Right renal cortex interstitium (tissue), 3 donors: ENCODE measurements at places on chromosomes 4 and X.

GRCh38 chrX:42577936-42578470 is 200.0 kb downstream of the PPP1R2C start:
- no peak for DNase-seq

- no peak for DNase-seq
These were observed 101.7 kb downstream of the CHIC2 start for GRCh38 chr4:53962516-53963225.

DNA sequence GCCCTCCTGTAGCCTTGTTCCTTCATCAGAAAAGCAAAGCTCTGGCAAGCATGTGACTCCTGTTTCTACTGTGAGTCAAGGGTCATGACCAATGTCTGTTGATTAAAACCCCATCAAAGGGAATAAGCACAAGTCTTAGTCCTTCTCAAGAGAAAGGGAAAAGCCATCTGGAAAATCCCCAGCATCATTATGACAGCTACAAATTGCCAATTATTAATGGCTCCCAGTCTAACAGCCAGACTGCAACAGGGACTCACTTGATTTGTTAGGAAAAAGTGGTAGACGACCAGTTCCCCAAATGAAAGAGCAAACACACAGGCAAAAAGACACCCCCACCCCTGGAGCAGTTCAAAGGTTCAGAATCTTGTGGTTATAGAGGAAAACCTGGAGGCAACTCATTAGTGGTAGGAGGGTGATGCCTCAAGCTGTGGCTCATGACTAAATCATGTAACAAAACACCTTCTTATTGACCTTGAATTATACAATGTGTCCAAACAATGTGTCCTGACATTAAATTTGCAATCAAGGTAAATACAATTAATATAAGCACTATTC is 315.7 kb downstream of the HNRNPD start:
- no peak for DNase-seq

- DNase-seq, result no peak
These were observed 149.7 kb upstream of the ANKRD50 start for GRCh38 chr4:124862261-124862660.

DNA sequence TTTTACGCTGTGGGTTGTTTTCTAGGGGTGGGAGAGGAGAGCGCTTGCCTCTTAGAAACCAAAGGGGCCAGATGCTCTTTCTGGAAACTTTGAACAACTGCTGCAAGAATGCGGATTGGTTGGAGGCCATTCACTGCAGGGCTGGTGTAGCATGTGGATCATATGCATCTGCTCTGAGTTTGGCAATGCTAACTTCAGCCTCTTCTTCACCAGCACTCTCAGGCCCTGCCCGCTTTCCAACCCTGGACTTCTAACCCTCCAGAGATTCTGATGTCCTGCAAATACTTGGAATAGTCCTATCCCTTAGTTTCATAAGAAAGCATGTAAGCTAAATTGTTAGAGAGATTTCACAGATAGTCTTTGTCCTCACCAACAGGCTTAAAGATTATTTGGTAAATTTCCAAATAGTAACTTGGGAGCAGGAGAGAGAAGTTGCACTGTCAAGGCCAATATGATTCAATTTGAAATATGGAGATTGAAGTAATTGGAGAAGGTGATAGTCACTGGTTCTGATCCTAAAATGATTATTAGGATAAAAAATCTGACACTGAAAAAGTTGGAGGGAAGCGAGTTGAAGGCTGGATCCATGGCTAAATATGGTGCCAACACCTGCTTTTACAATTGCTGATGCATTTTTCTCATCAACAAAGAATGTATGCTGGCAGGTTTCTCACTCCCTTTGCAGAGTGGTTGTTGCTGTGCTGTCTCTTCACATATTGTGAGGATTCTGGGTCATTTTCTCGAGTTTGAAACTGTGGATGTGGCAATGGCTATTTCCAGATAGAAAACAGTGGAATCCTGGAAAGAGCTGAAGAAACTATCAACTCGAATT is 210.4 kb downstream of the PTTG2 start:
- DNase-seq, result no peak

- DNase-seq, result no peak
These were observed 36.6 kb downstream of the RASSF6 start for GRCh38 chr4:73583666-73584065.
